CD4-positive, alpha-beta T cell treated with Interleukin-21 for 1 hour (primary cell): ENCODE measurements at places on chromosomes 7 and 10.

- no peak for DNase-seq
Observed at GRCh38 chr10:126090911-126091728, 194.8 kb downstream of the FANK1 start.

GRCh38 chr7:47044625-47045024 is 537.3 kb downstream of the TNS3 start:
- no peak for DNase-seq

- no peak for DNase-seq
Observed at GRCh38 chr7:158265743-158266080, 321.9 kb downstream of the PTPRN2 start.

GRCh38 chr7:124130-124949 is 68.0 kb upstream of the FAM20C start:
- DNase-seq = no peak

- no peak for DNase-seq
Observed at GRCh38 chr7:75573477-75574019, 81.4 kb downstream of the SPDYE5 start.

DNA sequence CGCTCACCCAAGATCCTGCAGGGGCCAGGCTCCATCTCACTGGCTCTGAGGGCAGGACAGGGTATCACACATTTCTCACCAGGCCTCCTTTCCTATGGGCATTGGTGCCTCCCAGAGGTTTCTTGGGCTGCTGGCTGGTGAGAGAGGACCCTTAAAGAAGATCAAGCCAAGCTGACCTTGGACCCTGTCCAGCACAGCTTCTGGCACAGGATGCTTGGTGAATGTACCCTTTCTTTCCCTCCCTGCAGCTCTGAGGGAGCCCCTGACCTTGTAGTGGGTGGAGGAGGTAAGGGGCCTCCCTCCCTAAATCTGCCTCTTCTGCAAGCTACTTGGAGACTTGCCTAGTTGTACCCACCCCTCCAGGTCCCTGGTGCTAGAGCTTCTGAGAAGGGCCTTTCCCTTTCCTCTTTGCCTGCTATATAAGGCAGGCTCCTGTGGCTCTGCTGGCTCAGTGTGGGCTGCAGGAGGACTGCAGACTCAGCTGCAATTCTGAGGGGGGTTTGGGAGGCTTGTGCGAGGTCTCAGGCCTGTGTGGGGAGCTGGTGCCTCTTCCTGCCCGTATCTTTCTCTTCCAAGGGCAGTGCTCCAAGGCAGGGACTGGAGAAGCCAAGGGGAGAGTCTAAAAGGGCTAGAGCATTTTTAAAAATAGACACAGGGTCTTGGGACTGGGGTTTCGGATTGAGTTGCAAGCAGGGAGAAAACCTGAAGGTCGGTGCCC is 11.7 kb upstream of the TRIM8 start:
- DNase-seq = no peak

DNA sequence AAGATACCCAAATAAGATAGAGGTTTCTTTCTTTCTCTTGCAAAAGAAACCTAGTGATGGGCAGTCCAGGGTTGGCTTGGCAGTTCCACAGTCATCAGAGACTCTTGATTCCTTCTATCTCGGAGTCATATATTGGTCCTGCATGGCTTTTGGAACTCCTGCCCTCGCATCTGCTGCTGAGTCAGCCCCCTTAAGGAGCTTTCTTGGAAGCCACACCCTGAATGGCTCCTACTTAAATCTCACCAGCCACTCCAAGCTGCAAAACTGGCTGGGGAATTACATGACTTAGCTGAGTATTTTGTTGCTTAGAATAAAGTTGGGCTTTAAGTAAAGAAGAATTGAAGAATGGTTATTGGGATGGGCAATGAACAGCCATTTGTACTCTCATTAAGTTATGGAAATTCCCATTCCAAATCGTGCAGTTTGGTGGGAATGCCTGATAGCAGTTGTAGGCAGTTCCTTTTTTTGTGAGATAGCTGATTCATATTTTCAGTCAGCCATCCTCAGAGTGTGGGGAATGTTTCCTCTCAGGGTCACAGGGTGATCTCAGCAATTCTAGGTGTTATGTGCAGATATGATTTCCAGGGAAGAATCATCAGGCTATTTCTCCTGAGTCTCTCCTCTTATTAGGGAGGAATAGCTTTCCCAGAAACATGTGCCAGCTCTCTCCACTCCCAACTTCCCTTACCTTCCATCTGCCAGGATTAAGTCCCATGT is 209.9 kb downstream of the BBS9 start:
- no peak for DNase-seq

DNA sequence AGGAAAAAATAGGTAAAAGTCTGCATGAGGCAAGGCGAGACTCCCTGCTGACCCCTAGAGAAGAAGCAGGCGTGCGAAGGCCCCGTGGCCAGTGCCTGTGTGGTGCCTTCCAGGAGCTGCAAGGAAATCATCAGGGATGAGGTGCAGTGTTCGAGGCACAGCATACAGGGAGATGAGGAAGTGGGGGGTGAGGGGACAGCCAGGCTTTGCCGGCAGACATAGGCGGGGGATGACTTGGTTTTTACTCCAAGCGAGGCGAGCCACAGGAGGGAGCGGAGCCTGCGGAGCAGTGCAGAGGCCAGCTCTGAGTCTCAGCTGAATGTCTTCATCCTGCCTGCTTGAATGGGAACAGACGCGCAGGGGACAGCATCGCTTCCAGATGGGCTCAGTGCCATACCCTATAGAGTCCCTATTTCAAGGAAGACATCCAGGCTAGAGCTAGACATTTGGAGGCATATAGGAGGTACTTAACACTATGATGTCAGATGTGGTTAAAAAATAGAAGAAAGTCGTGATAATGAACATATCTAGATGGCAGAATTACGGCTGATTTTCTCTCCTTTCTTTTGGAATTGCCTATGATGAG is 49.5 kb downstream of the TCERG1L start:
- no peak for DNase-seq

GRCh38 chr10:22486431-22486830 is 141.1 kb downstream of the SPAG6 start:
- DNase-seq = no peak

DNA sequence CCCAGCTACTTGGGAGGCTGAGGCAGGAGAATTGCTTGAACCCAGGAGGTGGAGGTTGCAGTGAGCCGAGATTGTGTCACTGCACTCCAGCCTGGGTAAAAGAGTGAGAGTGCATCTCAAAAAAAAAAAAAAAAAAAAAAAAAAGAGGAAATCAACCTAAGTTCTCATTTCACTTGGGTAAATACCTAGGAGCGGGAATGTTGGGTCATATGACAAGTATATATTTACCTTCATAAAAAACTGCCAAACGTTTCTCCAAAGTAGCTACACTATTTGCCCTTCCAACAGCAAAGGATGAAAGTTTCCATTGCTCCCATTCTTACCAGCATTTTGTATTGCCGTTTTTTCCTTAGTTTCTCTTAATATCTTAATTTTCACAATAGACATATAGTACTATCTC is 9.8 kb downstream of the P4HA1 start:
- no peak for DNase-seq

DNA sequence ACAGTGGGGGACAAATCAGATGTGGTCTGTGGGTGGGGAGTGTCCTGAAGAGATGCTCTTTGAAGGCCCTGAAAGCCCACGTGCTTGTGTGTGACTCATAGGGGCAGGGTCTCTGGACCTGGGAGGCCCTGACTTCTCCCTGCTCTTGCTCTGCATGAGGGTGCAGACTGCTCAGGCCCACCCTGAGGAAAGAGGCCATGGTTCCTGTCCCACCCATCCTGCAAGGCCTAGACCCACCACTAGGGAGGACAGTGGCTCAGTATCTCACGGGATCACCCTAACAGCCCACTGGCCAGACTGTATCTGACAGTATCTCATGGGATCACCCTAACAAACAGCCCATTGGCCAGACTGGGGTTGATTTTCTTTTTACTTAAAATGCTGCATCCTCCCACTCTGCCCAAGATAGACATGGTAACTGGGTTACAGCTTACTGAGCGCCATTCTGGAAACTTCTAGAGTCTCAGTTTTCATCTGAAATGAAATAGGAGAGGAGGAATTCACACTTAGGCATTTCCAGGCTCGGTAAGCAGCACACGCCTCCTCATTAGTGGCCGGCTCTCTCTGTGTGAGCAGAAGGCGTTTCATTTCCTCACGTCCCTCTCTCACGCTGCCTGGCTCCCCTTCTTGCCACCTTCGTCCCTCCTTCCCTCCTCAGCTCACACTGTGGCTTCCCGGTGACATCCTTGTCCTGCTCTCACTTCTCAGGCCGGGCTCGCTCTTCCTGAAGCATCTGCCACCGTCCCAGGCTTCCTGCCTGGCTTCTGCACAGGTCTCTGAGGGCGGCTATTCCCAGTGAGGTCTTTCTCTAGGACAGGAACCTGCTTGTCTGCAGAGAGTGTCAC is 242.6 kb downstream of the GLRX3 start:
- no peak for DNase-seq

- DNase-seq = no peak
Observed at GRCh38 chr10:93461807-93462178, 20.3 kb downstream of the MYOF start.

- peak; percentile 80 for DNase-seq
Observed at GRCh38 chr10:7687228-7687907, 15.7 kb upstream of the ITIH2 start.

DNA sequence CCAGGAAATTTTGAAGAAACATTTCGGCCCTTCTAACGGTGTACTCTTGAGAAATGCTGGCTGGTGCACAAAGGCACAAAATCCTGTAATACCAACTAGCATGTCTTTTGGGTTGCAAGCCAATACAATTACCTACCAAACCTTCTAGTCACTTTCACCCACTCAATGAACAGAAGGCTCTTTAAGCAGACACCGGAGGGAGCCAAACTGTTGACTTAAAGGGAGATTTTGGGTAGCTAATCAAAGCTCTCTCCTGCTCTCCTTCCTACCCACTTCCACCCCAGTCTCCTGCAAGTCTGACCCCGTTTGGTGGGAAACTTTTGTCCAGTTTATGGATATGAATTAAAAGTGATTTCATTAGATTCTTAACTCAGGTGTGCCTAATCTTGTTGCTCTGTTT is 24.0 kb downstream of the GRM3 start:
- no peak for DNase-seq

GRCh38 chr7:71096351-71096750 is 35.6 kb upstream of the GALNT17 start:
- DNase-seq = no peak

- DNase-seq = no peak
Observed at GRCh38 chr10:125159932-125160855, at the start of gene CTBP2. Gene CTBP2, minus strand, starts transcription at chr10:125160563.

DNA sequence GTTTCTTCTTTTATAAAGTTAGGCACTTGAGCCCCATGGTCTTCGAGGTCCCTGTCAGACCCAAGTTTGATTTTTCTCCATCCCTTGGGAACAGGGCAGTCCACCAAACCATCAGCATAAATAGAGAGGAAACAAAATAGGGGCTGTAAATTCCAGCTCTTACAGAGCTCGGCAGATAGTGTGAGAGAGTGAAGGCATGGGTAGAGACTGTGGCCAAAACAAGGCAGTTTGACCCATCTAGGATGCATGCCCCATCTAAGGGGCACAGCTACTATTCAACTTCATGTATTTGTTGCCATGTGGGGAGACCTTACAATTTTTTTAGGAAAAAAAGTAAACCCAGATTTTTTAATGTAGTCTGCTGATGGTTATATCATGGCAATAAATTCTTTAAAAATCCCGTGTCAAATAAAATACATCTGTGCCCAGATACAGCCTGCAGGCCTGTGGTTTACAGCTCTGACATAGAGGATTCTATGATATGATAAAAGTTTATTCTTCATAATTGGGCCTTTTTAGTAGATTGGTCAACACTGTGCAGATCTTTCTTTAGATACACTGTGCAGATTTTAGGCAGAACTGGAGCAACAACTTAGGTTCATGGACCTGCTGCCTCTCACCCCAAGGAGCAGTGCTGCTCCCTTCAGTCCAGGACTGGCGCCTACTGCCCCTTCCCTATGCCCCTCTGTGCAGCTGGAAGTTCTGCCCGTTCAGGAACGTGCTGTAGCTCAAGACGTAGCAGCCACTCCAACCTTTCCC is 5.3 kb downstream of the PPP1R3C start:
- DNase-seq = no peak

- peak; percentile 30 for DNase-seq
Observed at GRCh38 chr7:142873281-142873784, 12.2 kb downstream of the TRPV6 start.

- no peak for DNase-seq
Observed at GRCh38 chr10:120741396-120741795, 109.8 kb upstream of the WDR11 start.

GRCh38 chr7:31882187-31882586 is 188.0 kb downstream of the PDE1C start:
- DNase-seq = no peak

- peak; percentile 87 for DNase-seq
Observed at GRCh38 chr10:27242951-27243551, 2.5 kb upstream of the ACBD5 start.

DNA sequence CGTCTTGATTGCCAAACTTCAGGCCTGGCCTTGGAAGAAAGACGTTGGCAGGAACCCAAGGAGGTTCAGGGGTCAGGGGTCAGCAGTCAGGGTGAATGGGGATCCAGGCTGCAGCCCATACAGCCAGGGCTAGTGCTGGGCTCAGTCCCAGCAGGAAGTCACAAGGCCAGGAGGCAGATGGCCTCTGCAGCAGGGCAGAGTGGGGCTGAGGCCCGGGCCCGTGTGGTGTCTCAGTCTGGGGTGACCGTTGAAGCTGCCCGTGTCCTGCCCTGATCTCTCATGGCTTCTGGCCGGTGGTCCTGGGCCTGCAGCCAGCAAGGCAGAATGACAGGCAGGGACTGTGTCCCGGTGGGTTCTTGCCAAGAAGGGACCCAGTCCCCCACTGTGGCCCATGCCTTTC is 26.6 kb upstream of the PURB start:
- no peak for DNase-seq

GRCh38 chr10:69567920-69568319 is 5.3 kb downstream of the NEUROG3 start:
- DNase-seq = peak; percentile 14

DNA sequence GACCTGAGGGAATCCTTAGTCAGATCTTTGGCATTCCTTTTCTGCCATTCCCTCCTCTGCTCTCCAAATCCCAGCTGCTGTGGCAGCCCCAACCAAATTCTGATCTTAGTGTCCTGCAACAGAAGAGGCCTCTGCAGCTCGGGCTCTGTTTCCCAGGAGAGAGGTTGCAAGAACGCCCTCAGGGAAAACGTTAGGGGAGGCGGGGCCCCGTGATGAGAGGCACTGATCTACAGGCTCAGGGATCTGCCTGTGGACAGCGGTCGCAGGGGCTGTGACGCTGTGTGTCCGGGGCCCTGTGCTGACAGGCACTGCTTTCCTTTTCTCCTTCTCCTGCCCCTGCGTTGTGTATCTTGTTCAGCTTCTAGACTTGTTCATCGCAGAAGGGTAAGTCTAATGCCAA is 57.3 kb upstream of the DPYSL4 start:
- DNase-seq = no peak

GRCh38 chr7:107678110-107678753 is 17.6 kb downstream of the SLC26A4 start:
- DNase-seq = no peak

DNA sequence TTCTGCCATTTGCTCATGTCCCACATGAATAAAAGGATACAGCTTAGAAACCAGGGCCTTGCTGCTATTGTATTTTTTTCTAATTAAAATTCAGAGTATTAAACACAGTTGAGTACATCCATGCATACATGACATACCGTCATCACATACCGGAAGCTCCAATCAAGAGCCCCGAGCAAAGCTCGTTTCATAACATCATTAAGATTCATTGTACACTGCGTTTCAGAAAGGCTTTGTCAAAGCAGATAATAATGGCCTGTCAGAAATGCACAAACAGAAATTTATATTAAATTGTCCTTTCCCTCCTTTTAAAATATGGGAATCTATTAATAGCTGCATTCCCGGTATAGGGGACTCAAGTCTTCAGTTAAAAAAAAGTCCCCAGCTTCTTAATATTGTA is 103.4 kb downstream of the PRTFDC1 start:
- DNase-seq = no peak

GRCh38 chr10:102620138-102620590 is 24.1 kb upstream of the TRIM8 start:
- DNase-seq = no peak
